NCI-H1092 (cell line): ENCODE measurements at places on chromosomes 7 and 10.

DNA sequence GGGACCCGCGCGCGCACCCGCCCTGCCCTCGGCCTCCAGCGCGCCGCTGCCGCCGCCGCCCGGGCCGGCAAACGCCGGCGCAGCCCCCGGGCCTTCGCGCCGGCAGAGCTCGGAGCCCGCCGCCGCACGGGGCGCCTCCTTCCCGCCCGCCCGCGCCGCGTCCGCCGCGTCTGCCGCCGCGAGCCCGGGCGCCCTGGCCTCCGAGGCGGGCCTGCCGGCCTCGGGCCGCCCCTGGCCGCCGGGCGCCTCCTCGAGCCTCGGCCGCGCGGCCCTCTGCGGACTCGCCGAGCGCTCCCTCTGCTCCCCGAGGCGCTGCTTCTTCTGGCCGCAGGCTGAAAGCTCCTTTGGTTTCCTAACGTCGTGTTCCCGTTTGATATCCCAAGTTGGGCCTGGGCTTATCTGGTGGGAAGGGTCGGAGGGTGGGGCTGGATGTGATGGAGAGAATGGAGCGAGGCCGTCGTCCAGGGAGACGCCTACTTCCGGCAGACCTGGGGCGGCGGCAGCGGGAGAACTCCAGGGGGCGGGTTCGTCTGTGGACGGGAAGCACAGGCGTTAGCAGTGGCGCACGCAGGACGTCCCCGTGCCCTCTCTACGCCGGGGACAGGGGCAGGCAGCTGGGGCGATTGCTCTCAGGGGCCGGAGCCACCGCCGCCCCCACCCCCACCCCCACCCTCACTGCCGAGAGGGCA lies 221.0 kb downstream of the PHTF2 start:
- peak; percentile 89 for DNase-seq

DNA sequence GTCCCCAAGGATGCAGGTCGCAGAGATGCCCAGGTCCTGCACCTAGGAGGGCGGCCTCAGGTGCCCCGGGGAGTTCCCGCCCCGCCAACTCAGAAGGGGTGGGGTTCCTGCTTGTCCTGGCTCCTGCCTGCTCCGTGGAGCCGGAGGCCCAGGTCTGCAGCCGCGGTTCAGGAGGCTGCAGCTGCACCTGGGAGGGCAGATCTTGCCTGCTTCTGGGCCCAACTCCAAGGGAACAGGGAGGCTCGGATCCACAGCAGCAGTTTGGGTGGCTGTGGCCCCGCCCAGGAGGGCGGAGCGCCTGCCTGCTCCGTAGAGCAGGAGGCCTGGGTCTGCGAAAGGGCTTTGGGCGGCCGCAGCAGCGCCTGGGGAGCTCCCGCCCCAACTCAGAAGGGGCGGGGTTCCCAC lies 108.2 kb upstream of the EGR2 start:
- DNase-seq: no peak

GRCh38 chr7:155188821-155189581 lies 108.7 kb upstream of the INSIG1 start:
- no peak for DNase-seq

- no peak for DNase-seq
Measured at GRCh38 chr7:24368161-24368560, 84.2 kb downstream of the NPY start.

- DNase-seq: no peak
Measured at GRCh38 chr10:9900751-9901150, 1116.9 kb upstream of the CELF2 start.
